ENCODE measurements at places on chromosomes 3 and 15. TPM values are rescaled to one million over a fixed set of nuclear protein-coding genes. Genes with fewer than 3 reads are reported as not detected.
A peak's percentile ranks its signal among the peaks of the same experiment; 100 is the strongest.

The KNG1 gene
- 0.16 TPM for total RNA-seq

The NUP210 gene
- 5.2 TPM for total RNA-seq

The EXD1 gene
- not detected for total RNA-seq

The MAP1A gene
- total RNA-seq: 7.1 TPM

DNA sequence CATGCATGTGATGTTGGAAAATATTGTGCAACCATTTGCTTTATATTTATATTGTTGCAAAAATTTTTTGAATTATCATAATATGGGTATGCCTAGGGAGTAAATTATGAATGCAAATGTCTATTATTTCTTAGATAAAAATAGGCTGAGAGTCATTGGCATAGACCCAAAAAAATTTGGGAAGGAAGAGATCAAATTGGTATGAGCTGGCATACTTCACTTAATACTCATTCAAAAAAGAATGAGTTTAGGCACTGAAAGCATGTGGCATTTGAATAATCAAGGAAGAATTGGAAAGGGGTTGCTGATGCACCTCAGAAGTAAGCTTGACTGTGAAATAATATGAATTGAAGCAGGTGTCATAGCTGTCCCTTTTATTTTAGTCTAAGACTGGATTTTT, 764.0 kb upstream of the DPPA4 start:
- H3K4me1 ChIP-seq: no peaks in the 10 kb centered on the region
- no peaks in the 10 kb centered on the region for H3K27me3 ChIP-seq
- no peak overlapping the region for H3K4me3 ChIP-seq
- no peak overlapping the region for H3K27ac ChIP-seq

- DNase-seq: peak; percentile 50
- peak overlapping the region; percentile 23 for H3K27ac ChIP-seq
- no peak overlapping the region for H3K4me3 ChIP-seq
- peaks cover 2% of the 10 kb centered on the region for H3K36me3 ChIP-seq
- H3K27me3 ChIP-seq: no peaks in the 10 kb centered on the region
These were observed 15.4 kb downstream of the IDH2 start for GRCh38 chr15:90086868-90087268.

DNA sequence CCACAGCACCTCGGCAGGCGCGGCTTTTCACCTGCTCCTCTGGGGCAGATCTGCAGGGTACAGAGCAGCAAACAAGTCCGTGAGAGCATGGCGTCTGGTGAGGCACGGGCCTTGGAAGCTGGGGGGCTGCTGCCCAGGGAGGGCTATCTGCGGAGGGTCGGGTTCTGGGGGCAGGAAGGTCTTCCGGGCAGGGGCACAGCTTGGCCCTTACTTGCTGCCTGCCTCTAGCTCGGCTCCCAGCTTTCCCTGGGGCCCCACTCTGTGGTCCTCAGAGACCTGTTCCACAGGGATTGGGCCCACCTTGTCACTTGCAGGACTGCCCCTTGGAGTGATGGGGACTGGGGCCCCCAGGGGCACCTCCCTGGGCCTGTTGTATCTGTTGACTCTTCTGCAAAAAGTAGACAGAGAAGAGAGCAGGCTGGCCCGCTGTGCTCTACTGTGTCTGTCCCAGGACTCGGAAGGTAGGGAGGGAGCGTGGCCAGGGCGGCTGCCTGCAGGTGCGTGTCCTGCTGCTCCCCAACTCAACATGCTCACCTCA, 84.1 kb downstream of the TBC1D2B start:
- no peak overlapping the region for H3K4me3 ChIP-seq
- peak overlapping the region; percentile 85 for H3K27ac ChIP-seq
- H3K4me1 ChIP-seq: peaks cover 38% of the 10 kb centered on the region
- no peaks in the 10 kb centered on the region for H3K36me3 ChIP-seq

DNA sequence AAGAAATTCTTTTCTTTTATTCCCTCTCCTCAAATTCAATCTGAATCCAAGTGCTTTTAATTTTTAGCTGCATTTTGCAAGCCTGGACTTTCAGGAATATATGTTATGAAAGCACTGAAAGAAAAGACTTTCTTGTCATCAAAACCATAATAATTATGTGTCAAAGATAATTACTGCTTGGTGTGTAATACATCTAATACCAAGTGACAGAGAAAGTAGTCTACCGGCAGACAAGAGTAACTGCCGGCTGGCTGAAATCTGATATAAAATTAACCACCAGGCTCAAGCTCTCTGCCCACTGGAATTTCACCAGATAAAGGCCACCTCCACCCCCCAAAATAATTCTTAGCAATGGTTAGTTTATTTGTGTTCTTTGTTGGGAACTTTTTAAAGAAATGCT, 220.9 kb upstream of the CDIN1 start:
- no peak overlapping the region for H3K27ac ChIP-seq
- no peaks in the 10 kb centered on the region for H3K27me3 ChIP-seq
- H3K36me3 ChIP-seq: no peaks in the 10 kb centered on the region
- no peak overlapping the region for H3K4me3 ChIP-seq

DNA sequence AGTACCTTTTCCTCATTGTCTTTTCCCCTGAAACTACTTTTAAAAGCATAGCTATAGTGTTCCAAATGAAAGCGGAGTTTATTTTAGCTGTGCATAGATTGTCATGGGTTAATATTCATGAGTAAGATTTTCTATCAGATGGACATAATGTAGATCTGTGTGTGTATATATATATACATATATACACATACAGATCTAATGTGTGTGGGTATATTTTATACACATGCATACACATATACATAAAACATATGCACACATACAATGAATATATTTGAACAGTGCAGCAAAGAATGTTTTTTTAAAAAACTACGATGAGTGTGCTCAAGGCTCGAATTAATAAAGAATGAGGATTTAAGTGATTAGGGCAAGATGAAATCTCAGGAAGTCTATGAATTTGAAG, 328.3 kb upstream of the IL12A start:
- H3K27ac ChIP-seq: no peak overlapping the region
- no peaks in the 10 kb centered on the region for H3K27me3 ChIP-seq
- H3K4me3 ChIP-seq: no peak overlapping the region
- H3K36me3 ChIP-seq: no peaks in the 10 kb centered on the region
- DNase-seq: no peak

DNA sequence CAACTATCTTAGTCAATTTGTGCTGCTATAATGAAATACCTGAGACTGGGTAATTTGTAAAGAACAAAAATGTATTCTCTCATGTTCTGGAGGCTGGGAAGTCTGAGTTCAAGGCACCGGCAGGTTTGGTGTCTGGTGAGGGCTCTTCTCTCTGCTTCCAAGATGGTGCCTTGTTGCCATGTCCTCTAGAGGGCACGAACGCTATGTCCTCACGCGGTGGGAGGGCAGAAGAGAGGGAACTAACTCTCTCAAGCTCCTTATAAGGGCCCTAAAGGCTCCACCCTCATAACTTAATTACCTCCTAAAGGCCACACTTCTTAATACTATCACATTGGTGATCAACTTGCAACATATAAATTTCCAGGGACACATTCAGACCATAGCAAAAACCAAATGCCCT, 108.4 kb downstream of the ADAMTSL3 start:
- H3K27me3 ChIP-seq: no peaks in the 10 kb centered on the region
- H3K36me3 ChIP-seq: no peaks in the 10 kb centered on the region
- no peaks in the 10 kb centered on the region for H3K4me1 ChIP-seq
- no peak overlapping the region for H3K4me3 ChIP-seq
- no peak for DNase-seq

DNA sequence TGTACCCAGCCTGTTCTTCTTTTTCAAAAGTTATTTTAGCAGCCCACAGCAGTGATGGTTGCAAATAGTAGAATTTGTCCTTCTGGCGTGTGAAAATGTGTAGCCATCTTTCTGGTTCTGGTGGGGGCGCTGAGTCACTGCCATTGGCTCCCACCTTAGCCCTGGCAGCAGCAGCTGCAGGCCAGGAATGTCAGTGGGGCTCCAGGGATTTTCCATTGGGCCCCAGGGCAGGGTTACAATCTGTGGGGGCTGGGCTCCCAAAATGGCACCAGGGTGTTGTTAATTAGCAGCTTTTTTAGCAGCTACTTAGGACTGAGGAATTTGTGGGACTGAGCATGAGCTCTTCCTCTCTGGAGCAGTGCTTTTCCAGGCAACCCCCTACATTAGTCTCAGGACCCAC, 38.9 kb downstream of the TOPAZ1 start:
- DNase-seq: no peak
- no peaks in the 10 kb centered on the region for H3K4me1 ChIP-seq
- H3K27ac ChIP-seq: no peak overlapping the region
- no peaks in the 10 kb centered on the region for H3K36me3 ChIP-seq

DNA sequence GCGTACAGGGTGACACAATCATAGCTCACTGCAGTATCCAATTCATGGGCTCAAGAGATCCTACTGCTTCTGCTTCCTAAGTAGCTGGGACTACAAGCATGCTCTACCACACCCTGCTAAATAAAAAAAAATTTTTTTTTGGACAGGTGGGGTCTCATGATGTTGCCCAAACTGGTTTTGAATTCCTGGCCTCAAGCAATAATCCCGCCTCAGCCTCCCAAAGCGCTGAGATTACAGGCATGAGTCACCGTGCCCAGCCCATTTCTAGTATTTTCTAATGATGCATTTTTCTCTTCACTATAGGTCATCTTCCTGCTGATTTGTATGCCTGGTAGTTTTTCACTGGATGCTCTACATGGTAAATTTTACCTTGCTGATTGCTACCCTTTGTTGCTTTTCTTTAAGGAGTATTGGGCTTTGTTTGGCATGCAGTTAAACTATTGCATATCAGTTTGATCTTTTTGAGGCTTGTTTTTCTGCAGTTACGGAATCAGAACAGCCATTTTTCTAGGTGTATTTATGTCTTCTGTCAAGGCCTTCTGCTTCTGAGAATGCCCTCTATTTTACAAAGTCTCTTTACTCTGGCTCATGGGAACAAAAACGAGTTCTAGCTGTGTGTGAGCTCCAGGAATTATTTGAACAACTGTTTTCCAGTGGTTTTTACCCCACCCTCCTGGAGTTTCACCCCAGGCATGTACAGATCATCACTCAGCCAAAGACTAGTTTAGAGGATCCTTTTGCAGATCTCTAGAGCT, 14.2 kb upstream of the NPTN start:
- no peak overlapping the region for H3K4me3 ChIP-seq
- peaks cover 11% of the 10 kb centered on the region for H3K27me3 ChIP-seq
- no peaks in the 10 kb centered on the region for H3K4me1 ChIP-seq
- no peak overlapping the region for H3K27ac ChIP-seq
- no peak for DNase-seq

- no peaks in the 10 kb centered on the region for H3K36me3 ChIP-seq
- H3K27me3 ChIP-seq: no peaks in the 10 kb centered on the region
- no peak overlapping the region for H3K4me3 ChIP-seq
- DNase-seq: no peak
- no peak overlapping the region for H3K27ac ChIP-seq
- H3K4me1 ChIP-seq: peaks cover 15% of the 10 kb centered on the region
These were observed 50.4 kb downstream of the SLC25A26 start for GRCh38 chr3:66271231-66271630.

GRCh38 chr3:117761703-117762620, 1052.4 kb downstream of the TUSC7 start:
- H3K27me3 ChIP-seq: peaks cover 2% of the 10 kb centered on the region
- no peak for DNase-seq
- no peak overlapping the region for H3K4me3 ChIP-seq
- no peak overlapping the region for H3K27ac ChIP-seq
- no peaks in the 10 kb centered on the region for H3K4me1 ChIP-seq
- no peaks in the 10 kb centered on the region for H3K36me3 ChIP-seq

DNA sequence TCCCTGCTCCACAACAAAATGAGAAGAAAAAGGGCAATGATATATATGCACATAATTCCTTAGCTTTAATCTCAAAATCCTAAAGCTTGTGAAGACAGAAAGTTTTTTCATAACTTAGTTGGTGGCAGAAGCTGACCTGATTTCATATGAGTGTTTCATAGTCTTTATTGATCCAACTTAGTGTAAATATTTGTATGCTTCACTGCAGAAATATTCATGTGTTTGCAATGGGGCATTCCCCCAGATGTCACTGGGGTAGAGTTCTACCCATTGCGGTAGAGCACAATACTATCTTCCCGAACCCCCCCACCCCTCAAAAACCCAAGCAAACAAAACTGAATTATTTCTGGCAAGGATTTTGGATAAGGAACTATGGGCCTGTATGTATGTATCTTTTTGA, 221.2 kb downstream of the THRB start:
- no peak overlapping the region for H3K27ac ChIP-seq
- no peak overlapping the region for H3K4me3 ChIP-seq
- no peaks in the 10 kb centered on the region for H3K27me3 ChIP-seq
- peaks cover 22% of the 10 kb centered on the region for H3K4me1 ChIP-seq
- no peaks in the 10 kb centered on the region for H3K36me3 ChIP-seq
- no peak for DNase-seq

All from psoas muscle (tissue), 8 donors.